ENCODE measurements at places on chromosomes 2 and 18.

GRCh38 chr2:37862620-37863019 lies 62.5 kb upstream of the RMDN2 start:
- no peak for DNase-seq

DNA sequence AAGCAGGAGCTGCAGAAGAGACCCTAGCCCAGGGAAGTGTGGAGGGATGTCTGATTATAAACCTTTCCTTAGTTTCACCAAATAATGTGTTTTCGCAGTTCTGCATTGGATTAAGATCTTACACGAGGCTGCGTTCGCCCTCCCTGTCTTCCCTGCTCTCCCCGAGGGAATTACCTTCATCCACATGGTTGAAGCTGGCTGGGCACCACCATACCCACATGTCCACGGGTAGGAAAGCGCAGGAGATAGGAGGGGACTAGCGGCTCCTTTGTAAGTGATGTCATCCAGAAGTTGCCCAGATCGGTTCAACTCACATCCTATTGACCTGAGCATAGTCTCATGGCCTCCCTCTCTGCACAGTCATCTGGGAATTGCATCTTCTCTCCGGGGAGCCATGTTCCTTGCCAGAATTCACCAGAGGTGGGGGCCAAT lies 1.1 kb downstream of the TTL start:
- peak; percentile 18 for DNase-seq

GRCh38 chr2:460861-461260 lies 173.0 kb upstream of the ALKAL2 start:
- DNase-seq = no peak

GRCh38 chr2:201971531-201972228 lies 62.0 kb upstream of the FZD7 start:
- no peak for DNase-seq

GRCh38 chr2:98461498-98462049 lies 16.9 kb downstream of the INPP4A start:
- no peak for DNase-seq
